Stimulated activated CD4-positive, alpha-beta T cell treated with anti-CD3 and anti-CD28 coated beads, Interleukin-12 subunit alpha, Interleukin-12 subunit beta, amount 100 ng/mL, for 24 hours (primary cell): ENCODE measurements at places on chromosomes 12 and 14.

DNA sequence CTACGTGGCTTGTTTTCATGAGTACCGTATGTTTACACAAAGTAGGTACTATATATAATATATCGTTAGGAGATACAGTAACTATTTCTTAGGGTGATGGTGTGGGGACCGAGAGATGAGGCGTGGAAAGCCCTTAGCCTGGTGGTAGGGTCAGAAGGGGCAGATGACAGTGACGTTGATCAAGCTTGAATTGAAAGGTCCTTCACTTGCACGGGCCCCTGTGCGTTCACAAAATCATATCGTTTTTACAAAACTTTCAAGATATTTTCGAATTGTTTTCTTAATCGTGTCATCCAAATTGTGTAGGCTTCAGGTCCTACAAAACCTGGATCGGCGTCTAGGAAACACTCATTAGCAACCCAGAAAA lies 881 bp upstream of the SOS2 start:
- DNase-seq = no peak

DNA sequence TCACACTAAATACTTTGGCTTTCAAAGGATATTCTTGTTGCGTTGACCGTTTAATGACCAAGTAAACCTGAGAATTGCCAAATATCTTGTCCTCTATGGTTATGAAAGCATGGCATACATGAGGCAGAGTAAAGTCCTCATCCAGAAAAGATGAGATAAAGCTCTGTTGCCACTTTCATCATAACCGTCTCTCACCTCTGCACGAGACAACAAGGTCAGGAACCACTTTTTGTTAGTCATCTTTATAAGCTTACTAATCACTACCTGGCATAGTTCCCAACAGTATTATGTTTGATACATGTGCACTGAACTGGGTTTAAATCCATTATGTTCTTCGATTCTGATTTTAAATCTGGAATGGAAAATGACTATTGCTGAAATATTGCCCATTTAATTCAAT lies 31.3 kb downstream of the PTPRB start:
- DNase-seq = no peak

DNA sequence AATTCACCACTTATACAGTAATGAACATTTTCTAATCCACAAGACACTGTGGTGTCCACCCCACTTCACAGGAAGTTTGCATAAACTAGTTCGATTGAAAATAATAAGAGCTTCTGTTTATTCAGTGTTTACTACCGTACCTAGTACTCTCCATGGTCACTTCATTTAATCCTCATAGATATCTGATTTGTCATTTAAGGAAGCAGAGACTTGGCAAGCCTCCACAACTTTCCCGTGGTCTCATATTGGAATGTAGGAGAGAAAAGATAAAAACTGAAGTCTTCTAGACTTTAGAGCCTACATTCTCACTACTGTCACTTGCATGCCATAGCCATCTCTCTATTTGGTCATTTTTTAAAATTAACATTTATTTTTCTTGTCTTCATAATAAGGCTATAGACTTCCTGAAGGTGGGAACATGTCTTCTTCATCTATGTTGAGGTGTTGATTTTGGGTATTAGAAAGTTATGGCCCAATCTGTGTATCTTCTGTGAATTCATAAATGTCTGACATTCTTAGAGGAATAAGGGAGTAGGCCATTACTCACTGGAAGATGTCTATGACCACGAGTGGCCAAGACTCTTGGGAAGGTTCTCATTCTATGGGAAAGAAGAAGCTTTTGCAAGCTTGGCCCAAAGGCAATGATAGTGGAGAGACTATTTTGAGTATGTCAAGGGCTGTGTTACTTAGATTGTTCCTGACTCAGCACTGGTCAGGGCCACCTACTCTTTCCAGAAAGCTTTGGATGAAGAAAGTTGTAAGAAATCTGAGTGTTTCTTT lies 423.7 kb downstream of the LRIG3 start:
- DNase-seq = no peak

DNA sequence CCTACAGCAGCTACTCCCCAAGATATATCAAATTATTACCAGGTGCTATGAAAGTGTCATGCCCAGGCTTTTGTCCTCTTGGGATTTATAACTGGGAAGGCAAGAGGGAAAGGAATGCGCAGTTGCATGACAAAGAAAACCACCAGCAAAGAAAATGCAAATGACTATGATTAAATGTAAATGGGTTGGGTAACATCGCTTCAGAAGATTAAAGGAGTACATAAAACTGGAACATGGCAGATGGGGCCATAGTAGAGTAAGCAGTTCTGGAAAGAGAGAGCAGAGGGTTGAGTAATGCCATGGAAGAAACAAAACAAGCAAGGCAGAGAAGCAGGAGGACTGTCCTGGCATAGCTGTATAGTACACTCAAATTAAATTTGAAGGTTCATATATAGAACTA lies 493.1 kb downstream of the NOVA1 start:
- no peak for DNase-seq

- DNase-seq = no peak
Measured at GRCh38 chr12:59823567-59823966, 227.7 kb downstream of the SLC16A7 start.

DNA sequence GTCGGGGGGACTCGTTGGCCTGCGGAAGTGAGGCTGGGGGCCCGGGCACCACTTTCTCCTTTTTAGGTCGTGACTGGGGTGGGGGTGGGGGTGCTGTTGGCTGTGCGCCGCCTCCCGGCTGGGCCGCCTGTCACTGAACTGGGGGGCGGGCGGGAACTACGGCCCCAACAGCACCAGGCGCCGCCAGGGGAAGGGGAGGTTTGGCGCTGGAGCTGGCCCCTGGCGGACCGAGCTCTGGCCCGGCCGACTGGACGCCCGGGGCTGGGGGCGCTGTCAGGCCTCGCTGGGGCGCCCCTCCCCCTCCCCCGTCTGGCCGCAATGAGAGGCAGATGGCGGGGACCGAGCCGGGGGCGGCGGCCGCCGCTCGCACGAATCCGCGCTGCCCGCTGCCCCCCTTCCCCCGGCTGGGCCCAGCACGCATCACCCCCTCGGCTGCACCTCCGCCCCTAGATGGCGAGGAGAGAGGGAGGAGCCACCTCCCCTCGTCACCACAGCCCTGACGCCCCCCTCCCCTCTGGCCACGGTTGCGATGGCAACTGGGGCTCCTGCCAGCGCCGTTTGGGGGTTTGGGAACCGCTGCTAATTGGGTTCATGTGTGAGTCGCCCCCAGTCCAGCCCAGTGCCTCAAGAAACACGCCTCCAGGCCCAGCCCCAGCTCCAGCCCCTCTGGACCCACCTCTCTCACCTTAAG lies 723 bp downstream of the NFATC4 start:
- no peak for DNase-seq

DNA sequence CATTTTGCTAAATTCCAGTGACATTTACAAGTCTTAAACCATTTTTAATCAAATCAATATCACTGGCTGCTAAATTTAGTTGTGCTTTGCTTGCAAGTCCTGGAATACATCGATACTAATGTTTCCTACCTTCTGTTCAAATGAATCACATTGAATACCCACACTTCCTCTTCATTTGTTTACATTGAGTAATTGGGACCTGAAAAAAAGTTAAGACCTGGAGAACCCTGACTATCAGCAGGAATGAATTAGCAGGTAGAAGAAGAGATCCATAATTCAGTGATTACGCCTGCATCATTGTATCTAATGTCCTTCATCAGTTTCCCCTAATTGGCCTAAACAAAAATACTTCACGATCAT lies 369.3 kb downstream of the ETNK1 start:
- no peak for DNase-seq

GRCh38 chr12:3302401-3303041 lies 188.5 kb upstream of the PRMT8 start:
- no peak for DNase-seq

DNA sequence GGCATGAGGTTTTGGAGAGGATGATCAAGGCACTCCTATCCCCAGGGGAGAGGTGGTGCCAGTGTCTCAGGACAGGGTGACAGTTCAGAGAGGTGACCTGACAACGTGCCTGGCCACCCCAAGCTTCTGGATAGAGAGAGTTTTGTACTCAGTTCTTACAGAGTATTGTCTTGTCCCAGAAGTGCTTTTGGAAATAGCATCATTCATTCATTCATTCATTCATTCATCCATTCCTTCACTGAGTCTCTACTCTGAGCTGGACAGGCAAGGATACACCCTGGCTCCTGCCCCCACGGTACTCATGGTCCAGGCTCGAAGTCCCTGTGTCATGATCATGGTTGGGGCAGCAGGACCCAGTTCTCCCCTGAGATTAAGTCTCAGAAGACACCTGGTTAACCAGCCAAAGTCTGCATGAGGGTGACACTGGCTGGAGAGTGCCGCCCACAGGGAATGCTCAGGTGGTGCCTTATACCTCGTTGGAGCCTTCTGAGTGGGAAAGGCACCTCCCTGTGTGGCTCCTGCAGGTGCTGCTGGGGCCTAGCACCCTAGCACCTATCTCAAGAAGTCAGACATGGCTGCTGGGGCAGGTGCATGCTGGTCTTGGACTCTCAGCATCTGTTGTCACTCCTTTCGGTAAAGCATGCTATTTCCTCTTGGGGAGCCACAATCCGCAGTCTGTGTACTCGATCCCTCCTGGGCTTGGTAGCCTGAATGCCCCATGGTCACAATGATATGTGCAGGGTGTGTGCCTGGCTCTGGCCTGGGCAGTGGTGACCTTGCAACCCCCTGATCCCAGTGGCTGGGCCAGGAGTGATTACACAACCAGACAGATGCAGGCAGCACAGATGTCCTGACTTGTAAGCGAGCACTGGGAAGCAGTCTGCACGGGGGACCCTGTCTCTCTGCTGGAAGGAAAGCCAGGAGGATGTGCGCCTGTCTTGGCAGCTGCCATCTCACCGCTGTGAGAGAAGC lies 57.8 kb downstream of the C14orf132 start:
- no peak for DNase-seq

DNA sequence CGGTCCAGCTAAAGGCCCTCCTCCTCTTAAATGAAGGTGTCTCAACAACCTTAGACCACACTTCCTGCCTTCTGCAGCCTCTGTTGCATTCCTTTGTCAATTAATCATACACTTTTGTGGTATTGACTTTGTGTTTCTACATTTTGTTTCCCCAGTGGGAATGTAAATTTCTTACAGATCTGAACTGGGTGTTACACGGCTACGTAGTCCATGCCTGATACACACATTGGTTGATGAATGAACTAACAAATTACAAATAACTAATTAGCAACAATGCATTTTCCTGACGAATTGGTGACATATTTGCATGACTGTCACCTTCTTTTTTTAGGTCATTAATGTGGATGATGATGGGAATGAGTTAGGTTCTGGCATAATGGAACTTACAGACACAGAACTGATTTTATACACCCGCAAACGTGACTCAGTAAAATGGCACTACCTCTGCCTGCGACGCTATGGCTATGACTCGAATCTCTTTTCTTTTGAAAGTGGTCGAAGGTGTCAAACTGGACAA lies 15.2 kb upstream of the CCT2 start:
- DNase-seq = no peak

DNA sequence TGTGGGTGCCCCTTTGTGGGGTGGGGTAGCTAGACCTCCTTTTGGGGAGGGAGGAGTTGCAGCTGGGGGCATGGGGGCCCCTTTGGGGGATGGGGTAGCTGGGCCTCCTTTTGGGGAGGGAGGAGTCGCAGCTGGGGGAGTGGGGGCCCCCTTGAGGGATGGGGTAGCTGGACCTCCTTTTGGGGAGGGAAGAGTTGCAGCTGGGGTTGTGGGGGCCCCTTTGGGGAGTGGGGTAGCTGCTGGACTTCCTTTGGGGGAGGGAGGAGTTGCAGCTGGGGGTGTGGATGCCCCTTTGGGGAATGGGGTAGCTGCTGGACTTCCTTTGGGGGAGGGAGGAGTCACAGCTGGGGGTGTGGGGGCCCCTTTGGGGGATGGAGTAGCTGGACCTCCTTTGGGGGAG lies 7.0 kb downstream of the NACA start:
- no peak for DNase-seq

DNA sequence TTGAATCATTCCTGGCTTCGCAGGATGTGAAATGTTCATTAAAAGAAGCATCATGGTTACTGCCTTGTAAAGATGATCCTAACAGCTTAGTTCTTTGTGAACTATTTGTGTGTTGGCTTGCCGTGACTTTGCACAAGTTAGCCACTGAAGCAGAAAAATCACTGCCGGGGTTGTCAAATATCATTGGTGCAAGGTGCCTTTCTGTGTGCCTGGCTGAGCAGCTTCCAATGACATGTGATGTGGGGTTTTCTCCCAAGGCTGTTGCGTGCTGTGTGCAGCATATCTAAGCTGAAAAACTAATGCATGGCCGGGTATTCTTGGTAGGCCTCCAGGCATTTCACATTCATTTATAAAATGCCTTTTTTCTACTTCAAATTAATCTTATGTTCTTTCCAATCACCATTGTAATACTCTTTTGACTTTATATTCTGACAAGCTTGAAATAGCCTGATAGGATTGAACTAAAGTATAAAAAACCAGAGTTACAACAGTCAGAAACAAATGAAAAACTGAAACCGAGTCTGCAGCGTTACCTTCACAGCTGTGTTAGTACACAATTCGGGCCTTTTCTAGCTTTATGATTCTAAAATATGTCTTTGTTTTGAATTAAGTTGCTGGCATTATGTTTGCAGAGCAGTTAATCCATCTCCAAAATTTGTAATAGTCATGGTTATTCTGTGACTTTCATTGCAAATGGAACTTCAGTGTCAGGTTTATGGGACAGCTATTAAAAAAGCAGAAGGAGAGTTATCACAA lies 222.1 kb downstream of the SYT1 start:
- DNase-seq = no peak

DNA sequence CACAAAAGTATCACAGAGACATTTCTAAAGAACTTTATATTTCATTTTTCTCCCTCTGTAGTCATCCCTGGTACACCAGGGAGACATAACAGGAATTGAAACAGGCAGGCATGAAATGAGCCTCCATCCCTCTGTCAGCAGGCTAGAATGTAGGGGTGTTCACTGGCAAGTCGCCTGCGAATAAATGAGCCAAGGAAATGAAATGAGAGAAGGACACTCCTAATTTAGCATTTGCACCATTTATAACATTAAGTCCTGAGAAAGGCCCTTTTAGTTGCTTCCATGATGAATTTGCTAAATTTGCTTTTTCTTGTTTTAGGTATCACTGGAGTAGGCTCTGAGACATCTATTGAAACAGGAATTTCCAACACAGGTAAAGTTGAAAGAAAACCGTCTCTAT lies 192.4 kb upstream of the CNTN1 start:
- DNase-seq = no peak

DNA sequence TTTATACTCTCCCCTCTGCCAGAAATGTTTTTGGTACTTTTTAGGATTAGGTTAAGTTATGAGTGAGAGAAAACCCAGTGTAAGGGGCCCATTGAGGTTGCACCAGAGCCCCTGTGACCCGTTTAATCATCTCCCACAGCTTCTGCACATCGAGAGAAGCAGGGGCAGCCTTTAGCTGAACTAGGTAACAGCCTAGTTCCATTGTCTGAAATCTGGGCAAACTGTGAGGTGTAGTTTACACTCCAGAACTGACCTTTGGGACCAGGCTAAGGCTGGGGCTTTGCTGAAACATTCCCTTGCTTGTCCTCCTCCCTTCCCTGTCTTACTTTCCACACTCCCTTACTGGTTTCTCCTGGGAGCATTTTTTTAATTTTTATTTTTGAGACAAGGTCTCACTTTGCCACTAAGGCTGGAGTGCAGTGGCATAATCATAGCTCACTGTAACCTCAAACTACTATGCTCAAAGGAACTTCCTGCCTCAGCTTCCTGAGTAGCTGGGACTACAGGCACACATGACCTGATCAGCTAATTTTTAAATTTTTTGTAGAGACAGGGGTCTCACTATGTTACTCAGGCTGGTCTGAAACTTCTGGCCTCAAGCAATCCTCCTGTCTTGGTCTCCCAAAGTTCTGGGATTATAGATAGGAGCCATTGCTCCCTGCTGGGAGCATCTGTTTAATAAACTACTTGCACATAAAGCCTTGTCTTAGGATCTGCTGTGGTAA lies 25.9 kb upstream of the DHRS2 start:
- no peak for DNase-seq
